ENCODE measurements at places on chromosomes 4 and X.

- DNase-seq = no peak
Observed at GRCh38 chr4:63831590-63832155, 577.6 kb downstream of the TECRL start.

DNA sequence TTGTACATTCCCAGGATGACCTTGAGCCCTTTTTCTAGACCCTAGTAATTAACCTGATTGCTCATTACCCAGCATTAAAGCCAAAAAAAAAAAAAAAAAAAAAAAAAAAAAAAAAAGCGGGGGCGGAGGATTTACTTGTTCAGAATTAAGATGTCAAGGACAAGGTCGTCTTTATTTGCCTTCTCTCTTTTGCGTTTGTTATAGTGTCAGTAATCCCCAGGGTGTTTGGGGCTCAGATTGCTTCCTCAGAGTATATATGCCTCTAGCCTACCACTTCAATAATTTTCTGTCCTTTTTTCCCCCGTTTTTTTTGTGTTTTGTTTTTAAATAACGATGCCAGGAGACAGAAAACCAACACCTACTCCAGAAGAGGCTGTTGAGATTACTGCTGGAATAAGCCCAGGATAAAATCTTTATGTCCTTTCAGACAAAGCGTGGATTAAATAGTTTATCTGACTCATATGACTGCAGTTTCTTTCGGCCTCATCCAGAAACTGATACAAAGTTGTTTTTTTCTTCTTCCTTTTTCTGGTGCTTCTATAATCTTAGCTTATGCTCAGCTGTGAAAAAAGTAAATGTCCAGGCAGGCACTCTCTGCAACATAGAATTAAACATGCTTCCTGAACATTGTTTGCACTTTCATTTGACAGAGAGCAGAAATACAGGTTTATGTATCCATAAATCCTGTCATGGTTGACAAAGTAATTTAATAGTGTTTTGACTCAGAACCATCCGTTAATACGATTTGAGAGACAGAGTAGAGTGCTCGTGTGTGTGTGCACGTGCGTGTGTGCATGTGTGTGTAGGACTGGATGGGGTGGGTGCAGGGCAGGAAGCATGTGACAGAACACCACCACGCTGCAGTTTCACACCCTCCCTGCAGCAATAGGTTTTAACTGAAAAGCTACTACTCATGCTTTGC is 138.6 kb downstream of the AFF1 start:
- no peak for DNase-seq

DNA sequence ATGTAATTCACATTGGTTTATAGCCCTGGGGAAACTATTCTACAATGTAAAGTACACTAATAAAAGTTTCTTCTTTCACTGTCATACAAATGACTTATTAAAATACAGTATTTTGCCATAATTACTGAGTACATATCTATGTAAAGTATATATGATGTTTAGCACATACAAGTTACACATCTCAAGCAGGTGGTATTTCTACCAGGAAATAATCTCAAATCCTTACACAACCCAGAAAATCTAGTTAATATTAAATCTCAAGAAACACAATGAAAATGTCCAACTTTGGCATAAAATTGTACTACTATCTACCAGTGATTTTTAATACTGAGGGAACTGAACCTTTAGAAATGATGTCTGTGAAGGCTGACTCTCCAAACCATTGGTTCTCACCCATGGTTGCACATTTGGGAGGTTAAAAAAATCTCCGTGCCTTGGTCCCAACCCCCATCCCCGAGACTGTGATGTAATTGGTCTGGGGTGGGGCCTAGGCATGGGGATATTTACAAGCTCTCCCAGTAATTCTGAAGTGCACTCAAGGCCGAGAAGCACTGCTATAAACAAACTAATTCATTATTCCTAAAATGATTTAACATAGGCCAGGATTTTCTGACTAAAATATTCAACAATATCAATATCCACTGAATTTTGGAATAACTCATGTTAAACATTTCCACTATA is 27.6 kb downstream of the MAP3K15 start:
- no peak for DNase-seq

GRCh38 chr4:159607809-159608208 is 504.9 kb downstream of the RAPGEF2 start:
- DNase-seq = no peak

GRCh38 chr4:185713272-185713671 is 98.7 kb downstream of the SORBS2 start:
- no peak for DNase-seq

DNA sequence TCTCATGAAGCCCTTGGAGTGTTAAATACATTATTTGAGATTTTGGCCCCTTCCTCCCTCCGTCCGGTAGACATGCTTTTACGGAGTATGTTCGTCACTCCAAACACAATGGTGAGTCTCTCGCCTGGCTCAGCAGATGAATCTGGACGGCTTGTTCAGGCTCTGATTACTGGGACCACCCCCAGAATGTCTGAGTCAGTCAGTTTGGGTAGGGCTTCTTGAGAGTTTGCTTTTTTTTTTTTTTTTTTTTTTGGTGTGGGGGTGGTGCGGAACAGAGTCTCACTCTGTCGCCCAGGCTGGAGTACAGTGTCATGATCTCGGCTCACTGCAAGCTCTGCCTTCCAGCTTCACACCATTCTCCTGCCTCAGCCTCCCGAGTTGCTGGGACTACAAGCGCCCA is 62.4 kb upstream of the MSANTD1 start:
- DNase-seq = peak; percentile 41

DNA sequence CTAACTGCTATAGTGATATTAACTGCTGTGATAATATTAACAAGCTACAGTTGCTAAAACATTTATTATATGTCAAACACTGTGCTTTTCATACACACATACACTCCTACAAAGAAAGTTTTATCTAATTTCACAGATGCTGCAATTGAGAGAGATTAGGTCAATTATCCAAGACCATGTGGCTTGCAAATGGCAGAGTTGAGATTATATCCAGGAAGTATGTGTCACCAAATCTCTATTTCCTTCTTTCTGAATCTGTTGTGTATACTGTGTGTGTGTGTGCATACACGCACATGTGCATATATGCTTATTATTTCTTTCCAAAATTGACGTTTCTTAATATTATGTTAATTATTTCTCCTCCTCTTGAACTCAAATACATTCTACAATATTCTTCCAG is 775.9 kb upstream of the FTHL17 start:
- DNase-seq = no peak

DNA sequence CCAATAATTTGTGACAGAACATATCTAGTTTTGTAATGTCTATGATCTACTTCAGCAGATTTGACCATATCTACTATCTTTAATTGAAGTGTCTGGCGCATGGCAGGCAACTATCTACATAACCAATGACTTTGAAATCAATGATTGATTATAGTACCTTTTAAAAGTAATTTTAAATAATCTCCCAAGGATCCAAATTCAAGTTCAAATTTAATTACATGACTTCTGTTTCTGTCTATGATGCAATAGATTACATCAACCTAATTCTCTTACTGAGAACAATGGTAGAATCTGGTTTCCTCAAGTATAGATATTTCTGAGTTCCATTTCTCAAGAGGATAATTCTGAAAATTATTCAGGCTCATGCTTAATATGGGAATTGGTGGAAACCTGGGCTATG is 177.4 kb upstream of the IL15 start:
- no peak for DNase-seq

DNA sequence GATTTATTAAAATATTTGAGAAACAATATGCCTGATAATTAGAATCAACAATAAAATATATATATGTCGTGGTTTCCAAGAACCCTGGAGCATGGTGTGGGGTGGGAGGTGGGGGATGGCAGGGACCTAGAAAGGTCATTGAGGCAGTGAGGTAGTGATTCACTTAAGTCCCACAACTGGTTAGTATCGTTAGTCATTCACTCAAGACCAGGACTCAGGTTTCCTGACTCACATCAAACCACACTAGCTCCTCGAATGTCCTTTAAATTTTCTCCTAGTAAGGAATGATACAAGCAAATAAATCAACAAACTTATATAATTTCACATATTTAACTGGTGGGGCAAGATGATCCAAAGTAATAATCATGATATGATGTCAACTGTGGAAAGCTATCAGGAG is 158.8 kb upstream of the AADAT start:
- DNase-seq = no peak

DNA sequence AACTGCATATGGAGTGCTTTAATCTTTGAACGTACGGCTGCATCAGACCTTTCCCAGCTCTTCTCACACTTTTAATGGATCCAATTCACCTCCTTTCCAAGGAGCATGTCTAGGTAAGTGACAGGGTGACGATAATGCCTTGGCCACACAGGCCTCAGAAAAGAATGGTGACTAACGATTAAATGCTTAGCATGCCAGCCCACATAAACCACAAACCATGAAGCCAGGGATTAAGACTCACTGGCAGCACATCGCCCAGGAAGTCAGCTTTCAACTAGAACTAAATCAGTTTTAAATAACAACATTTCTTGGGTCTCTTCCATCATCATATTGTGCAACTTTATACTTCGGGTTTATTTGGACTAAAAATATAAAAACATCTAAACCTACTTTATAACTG is 28.7 kb downstream of the INPP4B start:
- peak; percentile 93 for DNase-seq
